Stimulated activated CD8-positive, alpha-beta memory T cell treated with anti-CD3 and anti-CD28 coated beads, Interleukin-4, amount 100 ng/mL, for 4 hours (primary cell): ENCODE measurements at places on chromosomes 6 and 20.

- DNase-seq: no peak
Observed at GRCh38 chr6:95725344-95725743, 148.0 kb downstream of the MANEA start.

GRCh38 chr6:130681028-130681427, 146.2 kb upstream of the SMLR1 start:
- no peak for DNase-seq

- DNase-seq: no peak
Observed at GRCh38 chr6:79239536-79240168, 5.2 kb upstream of the HMGN3 start.

DNA sequence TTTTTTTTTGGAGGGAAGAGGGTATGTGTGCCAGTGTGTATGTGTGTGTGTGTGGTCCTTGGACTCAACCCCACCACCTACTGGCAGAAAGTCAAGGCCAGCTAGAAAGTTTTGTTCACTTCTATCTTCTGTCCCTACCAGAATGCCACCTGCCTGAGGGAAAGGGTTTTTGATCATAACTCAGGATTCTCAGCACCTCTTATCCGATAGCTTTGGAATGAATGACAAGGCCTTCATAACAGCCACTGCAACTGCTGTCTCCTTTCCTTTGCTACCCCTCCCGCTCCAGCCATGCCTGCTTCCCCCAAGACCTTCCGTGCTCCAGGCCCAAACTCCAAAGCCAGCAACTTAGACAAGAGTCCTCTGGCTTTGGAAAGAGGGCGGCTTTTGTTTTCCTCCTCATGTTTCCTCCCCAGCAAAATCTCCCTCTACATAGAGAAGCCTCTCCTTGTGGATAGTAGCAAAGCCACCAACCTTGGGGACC, 18.7 kb downstream of the BTN3A1 start:
- no peak for DNase-seq

GRCh38 chr20:32914031-32914430, 55.3 kb downstream of the EFCAB8 start:
- DNase-seq: no peak

GRCh38 chr6:38403548-38403947, 236.2 kb downstream of the BTBD9 start:
- DNase-seq: no peak
